ENCODE measurements at places on chromosomes 16 and 17. TPM values are rescaled to one million over a fixed set of nuclear protein-coding genes. Genes with fewer than 3 reads are reported as not detected.
A peak's percentile ranks its signal among the peaks of the same experiment; 100 is the strongest.

PRDM7 gene
- total RNA-seq: not detected

PROCA1 gene
- 6.1 TPM for total RNA-seq

TAT gene
- not detected for total RNA-seq

DPEP1 gene
- total RNA-seq: not detected

PRAC2 gene
- total RNA-seq: not detected

ARL17A gene
- total RNA-seq: 31.2 TPM

MMP25 gene
- 66.1 TPM for total RNA-seq

METTL9 gene
- total RNA-seq: 99.2 TPM

P2RX1 gene
- 1.1 TPM for total RNA-seq

DYNLL2 gene
- 30.9 TPM for total RNA-seq

CX3CL1 gene
- total RNA-seq: not detected

IRX5 gene
- total RNA-seq: not detected

APOH gene
- not detected for total RNA-seq

CSH2 gene
- total RNA-seq: not detected

SLC35G3 gene
- total RNA-seq: not detected

VTN gene
- not detected for total RNA-seq

CLEC10A gene
- not detected for total RNA-seq

TSPOAP1 gene
- 45.8 TPM for total RNA-seq

GRCh38 chr17:17057057-17057551 lies 14.8 kb downstream of the MPRIP start:
- DNase-seq: no peak

DNA sequence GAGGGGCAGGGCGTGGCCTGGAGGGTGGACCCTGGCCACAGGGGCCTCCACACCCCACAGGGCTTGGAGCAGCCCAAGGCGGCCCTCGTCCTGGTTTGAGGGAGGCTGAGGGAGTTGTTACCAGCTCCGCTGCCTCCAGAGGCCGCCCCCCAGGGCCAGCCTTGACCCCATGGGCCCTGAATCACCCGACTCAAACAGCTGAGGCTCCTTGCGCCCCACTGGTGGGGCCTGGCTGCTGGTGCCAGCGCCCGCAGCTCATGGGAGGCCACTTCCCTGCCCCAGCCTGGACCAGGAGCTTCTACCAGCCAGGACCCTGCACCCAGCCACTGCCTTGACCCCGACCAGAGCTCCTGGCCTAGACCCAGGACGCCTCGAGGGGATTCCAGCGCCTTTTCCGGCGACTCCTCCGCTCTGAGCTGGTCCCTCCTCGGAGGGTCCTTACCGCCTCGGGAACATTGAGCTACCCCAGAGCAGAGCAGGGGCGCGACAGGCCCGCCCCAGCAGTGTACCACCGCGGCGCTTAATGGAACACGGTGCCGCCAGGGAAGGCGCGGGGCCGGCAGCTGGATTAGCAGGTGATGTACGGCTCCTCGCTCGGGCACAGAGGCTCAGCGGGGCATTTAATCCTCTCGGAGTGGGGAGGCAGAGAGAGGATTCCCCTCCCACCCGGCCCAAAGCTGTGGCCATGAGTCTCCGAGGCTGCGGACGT lies 37.2 kb downstream of the GSE1 start:
- no peak for DNase-seq

GRCh38 chr17:76353004-76353598 lies 615 bp downstream of the PRPSAP1 start:
- peak; percentile 31 for DNase-seq

GRCh38 chr17:54235571-54235970 lies 412.8 kb downstream of the KIF2B start:
- DNase-seq: no peak

- DNase-seq: no peak
Measured at GRCh38 chr16:53881371-53881770, 177.4 kb downstream of the FTO start.

- no peak for DNase-seq
Measured at GRCh38 chr17:54882950-54883349, 17.7 kb upstream of the TOM1L1 start.

DNA sequence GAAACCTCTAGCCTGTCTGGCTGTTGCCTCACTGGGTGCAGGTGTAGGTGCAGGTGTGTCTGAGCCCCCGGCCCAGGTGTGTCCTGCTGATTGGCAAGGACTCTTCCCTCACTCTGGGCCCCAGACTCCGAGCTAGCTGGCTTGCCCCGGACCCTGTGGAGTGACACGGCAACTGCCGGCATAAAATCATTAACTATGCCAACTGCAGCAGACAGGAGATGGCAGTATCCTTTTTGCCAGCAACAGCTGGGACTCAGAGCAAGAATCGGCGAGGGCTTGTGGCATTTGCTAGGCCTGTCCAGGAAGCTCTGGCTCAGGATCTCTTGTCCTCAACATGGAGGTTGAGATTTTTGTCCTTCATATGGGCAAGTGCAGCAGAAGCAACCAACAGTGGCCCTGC lies 20.8 kb downstream of the CIAPIN1 start:
- no peak for DNase-seq

- peak; percentile 83 for DNase-seq
Measured at GRCh38 chr17:58317421-58318064, 11.1 kb downstream of the TSPOAP1 start.

DNA sequence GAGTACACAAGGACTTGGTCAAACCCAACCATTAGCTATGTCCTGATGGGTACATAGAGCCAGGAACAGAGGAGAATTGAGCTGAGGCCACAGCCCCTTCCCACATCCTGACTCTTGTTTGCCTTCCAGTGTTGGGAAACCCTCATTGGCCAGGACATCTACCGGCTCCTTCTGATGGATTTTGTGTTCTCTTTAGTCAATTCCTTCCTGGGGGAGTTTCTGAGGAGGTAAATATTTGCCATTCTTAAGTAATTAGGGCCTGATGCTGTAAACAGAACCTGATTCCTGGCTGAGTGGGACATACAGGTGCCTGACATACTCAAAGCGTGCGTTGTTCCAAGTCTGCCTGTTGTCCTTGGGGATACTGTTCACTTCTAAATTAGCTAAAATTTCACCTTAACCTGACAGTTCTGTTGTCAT lies 42.6 kb downstream of the GDE1 start:
- no peak for DNase-seq

GRCh38 chr16:69166946-69167930 lies 19.7 kb upstream of the SNTB2 start:
- DNase-seq: no peak

GRCh38 chr16:27520982-27521673 lies 28.6 kb downstream of the GTF3C1 start:
- no peak for DNase-seq

GRCh38 chr16:56643833-56644232 lies 5.4 kb downstream of the MT1A start:
- no peak for DNase-seq

- no peak for DNase-seq
Measured at GRCh38 chr17:75390982-75391381, 14.5 kb downstream of the GRB2 start.

- DNase-seq: no peak
Measured at GRCh38 chr16:23408242-23408822, 44.7 kb downstream of the COG7 start.

GRCh38 chr17:1168533-1169220 lies 11.1 kb downstream of the ABR start:
- DNase-seq: no peak

GRCh38 chr17:9488556-9488955 lies 87.1 kb downstream of the STX8 start:
- DNase-seq: no peak

DNA sequence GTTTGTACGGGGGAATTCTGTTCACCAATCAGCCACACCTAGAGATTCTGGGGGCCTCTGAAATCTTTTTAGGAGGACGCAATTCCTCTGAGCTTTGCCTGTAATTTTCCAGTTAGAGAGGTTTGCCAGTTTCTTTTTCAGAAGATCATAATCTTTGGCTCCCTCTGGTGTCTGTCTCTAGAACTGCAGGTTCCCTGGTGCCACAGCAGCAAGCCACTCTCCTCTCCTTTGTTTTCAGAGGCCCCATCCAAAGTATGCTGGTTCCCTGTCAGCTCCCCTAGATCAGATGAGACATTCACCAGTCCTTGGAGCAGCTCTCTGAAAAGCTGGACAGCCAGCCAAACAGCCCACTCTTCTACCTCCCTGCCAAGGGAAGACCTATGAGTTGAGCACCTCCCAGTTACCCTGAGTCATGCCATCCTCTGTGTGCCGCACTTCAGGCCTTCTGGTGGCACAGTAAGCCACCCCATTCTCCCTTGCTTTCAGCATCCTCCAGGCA lies 36.1 kb downstream of the RNF112 start:
- peak; percentile 78 for DNase-seq

- peak; percentile 78 for DNase-seq
Measured at GRCh38 chr16:68445458-68445857, 2.9 kb downstream of the SMPD3 start.

DNA sequence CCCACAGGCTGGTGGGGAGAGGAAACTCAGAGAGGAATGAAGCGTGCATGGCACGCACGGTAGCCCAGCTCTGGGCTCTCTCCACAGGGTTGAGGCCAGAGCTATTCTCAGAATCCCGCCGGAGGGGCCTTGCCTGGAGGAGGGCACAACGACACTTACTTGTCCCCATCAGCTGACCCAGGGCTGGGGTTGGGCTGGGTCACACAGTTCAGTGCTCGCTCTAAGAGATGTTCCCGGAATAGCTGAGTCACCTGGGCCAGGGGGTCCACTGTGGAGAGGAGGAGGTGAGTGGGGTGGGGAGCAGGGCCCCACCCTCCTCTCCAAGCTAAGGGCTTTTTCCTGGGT lies 21.8 kb downstream of the SREBF1 start:
- no peak for DNase-seq

DNA sequence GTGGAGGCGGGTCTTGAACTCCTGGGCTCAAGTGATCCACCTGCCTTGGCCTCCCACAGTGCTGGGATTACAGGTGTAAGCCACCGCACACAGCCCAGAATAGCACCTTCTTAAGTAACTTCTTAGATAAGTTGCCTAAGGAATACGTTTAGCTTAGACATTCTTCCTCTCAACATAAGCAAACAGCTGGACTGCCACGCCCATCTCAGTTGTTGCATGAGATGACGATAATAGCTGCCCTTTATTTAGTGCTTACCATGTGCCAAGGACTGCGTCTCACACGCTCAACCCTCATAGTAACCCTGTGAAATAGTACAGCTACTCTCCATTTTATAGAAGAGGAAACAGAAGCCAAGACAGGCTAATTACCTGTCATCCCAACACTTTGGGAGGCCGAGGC lies 11.8 kb downstream of the HASPIN start:
- DNase-seq: no peak

- no peak for DNase-seq
Measured at GRCh38 chr17:48471817-48472410, 41.9 kb upstream of the SKAP1 start.

DNA sequence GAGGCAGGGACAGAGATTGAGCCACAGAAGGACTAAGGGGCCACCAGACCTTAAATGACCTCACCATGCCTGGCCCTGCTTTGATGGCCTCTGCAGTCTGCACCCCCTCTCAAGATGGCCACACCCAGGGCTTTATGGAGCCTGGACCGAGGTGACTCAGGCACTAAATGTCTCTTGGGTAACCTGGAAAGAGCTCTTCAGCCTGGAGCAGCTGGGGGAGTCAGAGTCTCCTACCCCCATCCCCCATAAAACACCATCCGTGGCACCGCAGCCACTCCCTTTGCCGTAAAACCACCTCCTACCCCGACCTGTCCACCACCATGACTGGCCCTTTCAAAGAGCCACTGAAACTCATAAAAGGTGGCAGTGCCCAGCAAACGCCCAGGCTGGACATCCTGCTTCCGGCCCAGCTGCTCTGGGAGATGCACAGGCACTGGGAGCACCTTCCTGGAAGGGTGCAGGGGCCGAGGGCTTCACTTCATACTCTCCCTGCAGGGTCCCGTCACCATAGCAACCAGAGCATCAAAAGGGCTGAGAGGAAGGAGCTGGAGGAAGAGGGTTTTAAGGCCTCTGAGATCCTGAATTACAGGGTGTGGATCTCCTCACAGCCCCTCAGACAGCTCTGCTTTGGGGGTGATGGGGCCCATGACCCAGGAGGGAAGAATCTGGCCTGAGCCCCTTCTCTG lies 22.3 kb downstream of the FOXN1 start:
- no peak for DNase-seq

DNA sequence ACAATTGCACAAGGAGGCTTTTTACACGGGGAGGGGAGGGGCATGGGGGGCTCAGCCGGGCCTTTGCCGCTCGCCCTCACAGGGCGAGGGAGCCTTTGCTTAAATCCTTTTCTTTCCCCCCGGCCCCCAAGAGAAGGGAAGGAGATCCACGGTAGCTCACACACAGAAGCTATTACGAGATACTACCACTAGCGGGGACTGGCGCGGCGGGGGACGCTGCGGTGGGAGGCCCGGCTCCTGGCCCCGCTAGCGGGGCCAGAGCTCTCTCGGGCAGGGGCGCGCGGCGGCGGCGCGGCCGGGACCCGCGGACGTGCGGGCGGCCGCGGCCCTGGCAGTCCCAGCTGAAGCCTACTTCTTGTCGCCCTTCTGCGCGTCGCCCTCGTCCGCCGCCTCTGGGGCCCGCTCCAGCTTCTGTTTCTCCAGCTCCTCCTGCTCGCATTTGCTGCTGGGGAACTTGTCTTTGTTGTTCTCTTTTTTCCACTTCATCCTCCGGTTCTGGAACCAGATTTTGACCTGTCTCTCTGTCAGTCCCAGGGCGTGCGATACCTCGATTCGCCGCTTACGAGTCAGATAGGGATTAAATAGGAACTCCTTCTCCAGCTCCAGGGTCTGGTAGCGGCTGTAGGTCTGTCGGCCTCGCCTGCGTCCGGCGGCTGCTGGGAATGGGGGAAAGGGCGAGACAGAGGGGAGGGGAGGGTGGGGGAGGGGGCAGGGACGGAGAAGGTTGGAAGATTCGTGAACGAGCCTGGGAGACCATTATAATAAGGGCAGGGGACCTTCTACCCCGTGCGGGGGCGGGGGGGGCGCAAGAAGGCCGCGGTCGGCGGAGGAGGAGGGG lies 2.0 kb downstream of the HOXB8 start:
- DNase-seq: peak; percentile 63

DNA sequence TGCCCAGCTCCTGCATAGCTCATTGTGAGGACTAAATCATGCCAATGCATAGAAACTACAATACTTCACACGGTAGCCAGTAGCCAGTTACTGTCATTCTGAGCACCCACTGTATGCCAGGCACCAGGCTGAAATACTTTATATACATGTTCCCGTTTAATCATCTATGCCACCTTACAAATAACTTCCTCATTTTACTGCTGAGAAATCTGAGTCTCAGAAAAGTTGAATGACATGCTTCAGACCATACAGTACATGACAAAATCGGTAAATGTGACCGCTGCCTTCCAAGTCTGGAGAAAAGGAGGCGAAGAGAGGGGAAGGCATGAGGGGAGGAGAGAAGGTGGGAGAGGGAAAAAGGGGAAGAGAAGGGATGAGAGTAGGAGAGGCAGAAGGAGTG lies 9.2 kb upstream of the TLCD3B start:
- DNase-seq: no peak

DNA sequence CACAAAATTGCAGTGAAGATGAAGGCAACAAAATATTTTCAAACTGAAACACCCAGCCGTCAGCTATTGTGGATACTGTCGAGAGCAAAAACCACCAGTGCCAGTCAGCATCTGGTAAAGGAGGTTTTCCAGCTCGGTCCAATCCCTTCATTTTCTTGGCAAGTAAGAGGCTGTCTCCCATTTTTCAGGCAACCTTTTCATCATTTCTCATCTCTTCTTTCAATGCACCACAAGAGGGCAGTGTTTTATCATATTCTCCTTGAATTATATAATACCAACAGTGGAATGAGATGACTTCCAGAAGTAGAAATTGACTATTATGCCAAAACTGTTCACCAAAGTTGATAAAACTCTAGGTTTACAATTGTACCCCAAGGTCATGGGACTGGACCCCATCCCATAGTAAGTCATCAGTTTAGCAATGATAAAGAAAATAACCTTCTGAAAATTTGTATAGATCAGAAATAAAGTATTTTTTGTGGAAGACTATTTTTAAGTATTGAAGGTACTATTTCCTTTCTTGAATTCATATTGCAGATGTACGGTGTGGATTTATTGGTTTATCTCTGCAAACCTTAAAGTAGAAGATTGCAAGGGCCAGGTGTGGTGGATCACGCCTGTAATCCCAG lies 16.8 kb downstream of the NQO1 start:
- DNase-seq: no peak
